Left renal cortex interstitium (tissue), 4 donors: ENCODE measurements at places on chromosomes 3 and 15. TPM values are rescaled to one million over a fixed set of nuclear protein-coding genes. Genes with fewer than 3 reads are reported as not detected.

Gene TTLL13
- polyA plus RNA-seq = 0.18 TPM

Gene MAGI1
- 30.8 TPM for polyA plus RNA-seq

Gene TBC1D21
- not detected for polyA plus RNA-seq

Gene CCRL2
- 1.1 TPM for polyA plus RNA-seq

Gene PRSS50
- polyA plus RNA-seq = 3.5 TPM

Gene ROPN1
- 0.37 TPM for polyA plus RNA-seq

Gene HOMER2
- polyA plus RNA-seq = 33.5 TPM

Gene SGO1
- polyA plus RNA-seq = 10.1 TPM

GRCh38 chr3:37862219-37862902, 681 bp downstream of the CTDSPL start:
- DNase-seq = peak; percentile 60

- no peak for DNase-seq
These were observed 84.4 kb upstream of the MRPS22 start for GRCh38 chr3:139259398-139259797.

- DNase-seq = no peak
These were observed 766.3 kb downstream of the TBL1XR1 start for GRCh38 chr3:176431038-176431418.

GRCh38 chr3:45499529-45499928, 95.0 kb upstream of the LIMD1 start:
- no peak for DNase-seq

DNA sequence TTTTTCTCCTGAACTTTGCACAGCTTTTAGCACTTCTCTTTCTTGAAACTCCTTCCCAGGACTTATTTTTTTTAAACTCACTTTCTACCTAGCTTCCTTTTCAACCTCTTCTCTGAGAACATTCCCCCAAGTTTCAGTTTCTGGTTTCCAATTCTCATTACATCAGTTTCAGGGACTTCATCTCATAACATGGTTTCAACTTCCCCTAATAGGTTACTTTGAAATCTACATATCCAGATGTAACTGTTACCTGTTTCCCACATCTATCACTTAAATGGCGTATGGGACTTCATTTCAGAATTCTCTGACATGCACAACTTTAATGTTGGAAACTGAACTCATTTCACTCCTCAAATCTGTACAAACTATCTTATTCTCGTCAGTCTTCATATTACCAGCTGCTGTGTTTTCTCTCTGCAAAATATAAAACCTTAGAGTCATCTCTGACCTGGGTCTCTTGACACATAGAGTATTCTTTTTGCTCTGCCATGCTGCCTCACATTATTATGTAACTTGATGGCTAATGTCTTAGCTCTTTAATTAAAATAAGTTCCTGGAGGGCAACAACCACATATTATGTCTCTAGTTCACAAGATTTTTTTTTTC, 58.4 kb downstream of the NME9 start:
- no peak for DNase-seq

- DNase-seq = no peak
These were observed 64.7 kb downstream of the OXSM start for GRCh38 chr3:25854635-25855034.

DNA sequence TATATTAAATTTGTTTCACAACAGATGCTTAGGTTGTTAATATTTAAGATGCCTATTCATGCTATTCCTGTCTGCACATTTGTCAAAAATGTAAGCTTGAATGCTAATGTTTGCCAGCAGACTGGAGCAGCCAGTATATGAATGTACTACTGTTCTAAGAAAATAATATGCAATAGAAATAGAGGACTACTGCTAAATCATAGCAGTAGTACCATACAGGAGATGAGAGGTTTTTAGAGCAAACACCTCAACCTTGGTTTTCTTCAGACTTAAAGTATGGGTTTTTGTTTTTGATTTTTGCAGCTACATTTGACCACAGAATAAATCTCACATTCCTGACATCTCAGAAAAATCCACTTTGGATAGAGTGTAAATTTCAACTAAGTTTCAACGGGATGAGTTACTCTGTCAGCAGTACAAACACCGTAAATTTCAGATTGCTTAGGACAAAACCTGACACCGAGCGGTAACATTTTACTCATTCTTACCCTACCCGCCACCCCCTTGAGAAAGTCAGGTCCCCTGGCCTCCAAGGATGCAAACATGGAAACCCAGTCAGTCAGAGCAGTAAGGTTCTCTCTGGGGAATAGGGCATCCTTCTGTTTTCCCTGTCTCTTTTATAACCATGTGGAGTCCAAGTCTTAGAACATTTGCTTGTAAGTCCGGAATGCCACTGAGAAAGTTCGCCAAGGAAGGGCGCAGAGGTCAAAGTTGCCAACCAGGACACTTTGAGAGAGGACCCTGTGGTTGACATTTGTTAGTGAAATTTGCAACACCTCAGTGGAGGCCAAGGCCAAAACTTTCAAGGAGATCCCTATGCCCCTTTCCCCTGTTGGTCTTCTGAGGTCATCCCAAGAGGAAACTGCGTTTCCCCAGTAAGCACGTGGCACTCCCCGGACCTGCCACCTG, 17.9 kb upstream of the SATB1 start:
- no peak for DNase-seq

DNA sequence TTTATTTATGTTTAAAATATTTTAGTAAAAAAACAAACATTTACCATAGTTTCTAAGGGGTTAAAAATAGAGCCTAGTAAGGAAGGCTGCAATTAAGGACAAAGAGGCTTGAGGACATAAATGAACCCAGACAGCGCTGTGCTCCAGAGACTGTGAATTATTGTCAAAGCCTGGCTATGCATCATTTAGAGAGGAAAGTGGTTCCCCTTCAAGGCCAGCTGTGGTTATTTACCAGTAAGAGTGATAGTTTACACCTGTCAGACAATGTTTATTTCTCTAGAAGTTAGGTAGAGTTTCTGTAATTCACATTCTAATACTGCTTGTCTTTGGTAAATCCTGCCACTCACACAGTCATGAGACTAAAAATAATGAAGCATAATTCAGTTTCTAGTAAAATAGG, 32.4 kb upstream of the PIK3R4 start:
- no peak for DNase-seq

DNA sequence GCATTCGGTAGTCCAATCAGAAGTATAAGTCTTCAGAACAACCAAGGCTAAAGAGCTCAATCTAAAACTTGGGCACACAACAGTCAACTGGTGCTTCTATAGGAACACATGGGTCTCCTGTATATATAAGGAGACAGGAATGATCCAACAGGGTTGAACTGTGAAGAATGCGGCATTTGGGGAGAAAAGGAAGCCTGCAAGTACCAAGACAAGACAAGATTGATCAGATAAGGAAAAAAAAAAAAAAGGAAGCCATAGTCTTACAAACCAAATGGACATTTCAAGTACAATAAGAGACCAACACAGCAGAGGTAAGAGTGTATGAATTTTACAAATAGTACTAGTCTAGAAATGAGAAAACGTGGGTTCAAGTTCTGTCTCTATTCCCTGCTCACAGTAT, 6.5 kb downstream of the CPEB1 start:
- no peak for DNase-seq

DNA sequence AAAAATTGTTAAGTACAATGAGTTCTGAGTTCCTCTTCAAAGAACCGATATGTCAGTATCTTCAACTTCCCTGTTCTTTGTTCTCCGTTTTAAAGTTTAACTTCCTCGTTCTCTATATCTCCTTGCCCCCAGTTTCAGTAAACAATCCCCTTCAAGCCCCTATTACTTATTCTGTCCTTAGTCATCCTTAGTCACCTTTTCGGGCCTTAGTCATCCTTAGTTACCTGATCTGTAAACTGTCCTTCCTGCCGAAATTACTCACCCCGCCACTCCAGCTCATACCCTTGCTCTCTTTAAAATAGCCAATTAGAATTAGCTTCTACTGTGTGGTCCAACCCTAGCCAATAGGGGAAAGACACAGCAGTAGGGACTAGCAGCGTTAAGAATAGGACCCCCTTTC, 1165.6 kb downstream of the NSUN3 start:
- no peak for DNase-seq

GRCh38 chr3:58266577-58266976, 29.0 kb downstream of the ABHD6 start:
- no peak for DNase-seq

DNA sequence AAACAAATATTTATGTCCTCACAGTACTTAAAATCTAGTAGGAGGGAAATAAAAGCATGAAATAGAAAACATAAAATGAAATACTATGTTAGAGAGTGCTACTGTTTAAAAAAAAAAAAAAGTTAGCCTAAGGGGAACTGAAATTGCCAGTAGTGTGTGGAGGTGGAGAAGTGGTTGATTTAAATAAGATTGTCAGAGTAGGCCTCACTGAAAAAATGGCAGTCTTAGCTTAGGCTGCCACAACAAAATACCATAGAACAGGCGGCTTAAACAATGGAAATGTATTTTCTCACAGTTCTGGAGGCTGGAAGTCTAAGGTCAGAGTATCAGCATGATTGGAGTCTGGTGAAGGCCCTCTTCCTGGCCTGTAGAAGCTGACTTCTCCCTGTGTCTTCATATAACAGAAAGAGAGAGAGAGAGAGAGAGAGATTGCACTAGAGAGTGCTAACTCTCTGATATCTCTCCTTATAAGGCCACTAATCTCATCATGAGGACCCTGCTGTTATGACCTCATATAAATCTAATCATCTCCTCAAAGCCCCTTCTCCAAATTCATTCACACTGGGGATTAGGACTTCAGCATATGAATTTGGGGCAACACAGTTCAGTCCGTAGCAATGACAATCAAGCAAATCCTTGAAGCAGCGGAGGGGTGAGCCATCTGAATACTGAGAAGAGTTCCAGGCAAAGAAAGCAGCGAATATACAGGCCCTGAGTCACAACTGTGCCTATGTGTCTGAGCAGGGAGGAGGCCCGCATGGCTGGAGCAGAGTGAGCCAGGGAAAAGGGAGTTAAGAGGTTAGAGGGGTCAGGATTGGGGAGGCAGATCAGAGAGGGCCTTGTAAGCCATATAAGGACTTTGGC, 23.6 kb upstream of the LRRC34 start:
- DNase-seq = no peak

GRCh38 chr3:106048946-106049481, 180.2 kb upstream of the CBLB start:
- no peak for DNase-seq

DNA sequence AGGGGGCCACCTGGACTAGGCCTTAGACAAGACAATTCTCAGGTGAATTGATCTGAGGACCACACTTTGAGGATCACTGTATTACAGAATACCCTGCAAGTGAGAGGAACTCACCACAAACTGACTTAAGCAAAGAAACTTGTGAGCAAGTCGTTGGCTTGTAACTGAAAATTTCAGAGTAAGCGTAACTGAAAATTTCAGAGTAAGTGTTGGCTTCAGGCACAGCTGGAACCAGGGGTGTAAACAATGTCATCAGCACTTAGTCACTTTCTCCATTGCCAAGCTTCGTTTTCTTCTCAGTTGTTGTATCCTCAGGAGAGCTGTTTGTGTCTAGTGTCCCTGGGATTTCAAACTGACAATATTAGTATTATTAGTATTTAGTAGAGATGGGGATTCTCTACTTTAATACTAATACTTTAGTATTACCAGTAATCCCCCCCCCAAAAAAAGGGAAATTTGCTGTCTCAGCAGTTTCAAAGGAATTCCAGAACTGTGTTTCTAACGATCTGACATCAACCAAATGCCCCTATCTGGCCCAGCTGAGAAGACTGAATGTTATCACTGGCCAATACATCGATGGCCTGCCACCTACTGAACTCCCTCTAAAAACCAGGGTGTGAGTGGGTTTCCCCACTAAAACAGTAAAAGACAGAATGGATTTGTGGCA, 474.4 kb downstream of the NTRK3 start:
- no peak for DNase-seq

GRCh38 chr15:40990789-40991188, 37.5 kb downstream of the CHAC1 start:
- DNase-seq = no peak

DNA sequence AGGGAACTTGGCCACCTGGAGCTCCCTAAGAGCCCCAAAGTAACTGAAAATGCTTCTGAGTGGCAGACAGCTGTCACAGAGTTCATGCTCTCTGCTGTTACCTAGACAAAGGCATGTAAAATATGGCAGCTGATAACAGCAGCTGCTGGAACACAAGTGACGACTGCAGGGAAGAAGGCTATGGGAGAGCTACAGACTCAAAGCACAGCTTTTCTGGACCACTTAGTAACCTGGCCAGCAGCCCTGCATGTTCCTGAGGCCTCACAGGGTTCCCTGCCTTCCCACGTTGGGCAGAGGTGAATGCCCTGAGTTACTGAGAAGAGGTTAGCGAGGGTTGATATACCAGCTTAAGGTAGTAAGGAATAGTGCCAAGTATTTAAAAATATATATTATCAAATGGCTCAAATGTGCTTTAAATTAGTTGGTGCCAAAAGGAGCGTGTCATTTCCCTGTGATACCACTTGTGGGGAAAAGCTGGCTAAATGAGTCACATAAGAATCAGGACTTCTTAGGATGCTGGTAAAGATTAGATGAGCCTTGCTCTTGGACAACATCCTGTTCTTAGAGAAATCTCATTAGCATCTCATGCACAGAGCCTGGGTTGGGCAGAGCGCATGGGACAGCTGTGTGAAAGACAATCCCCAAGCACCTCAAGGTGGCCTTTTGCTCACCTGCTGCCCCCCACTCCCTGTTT, 76.4 kb upstream of the SCN5A start:
- no peak for DNase-seq

DNA sequence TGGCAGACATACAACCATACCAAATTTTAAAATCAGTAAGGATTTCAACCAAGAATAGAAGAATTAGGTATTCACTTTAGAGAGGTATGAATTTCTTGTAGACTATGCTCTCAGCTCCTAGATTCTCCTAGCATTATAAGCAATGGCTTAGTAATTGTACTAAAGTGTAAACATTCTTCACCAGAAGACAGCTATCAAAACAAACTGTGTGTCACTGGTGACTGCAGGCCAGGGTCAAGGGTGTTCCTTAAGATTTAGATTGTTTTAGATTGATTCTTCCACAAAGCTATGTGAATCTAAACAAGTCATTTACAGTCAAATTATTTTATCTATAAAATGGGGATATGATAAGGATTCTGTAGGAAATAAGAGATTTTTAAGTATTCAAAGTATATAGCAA, 23.1 kb upstream of the GP5 start:
- DNase-seq = no peak

DNA sequence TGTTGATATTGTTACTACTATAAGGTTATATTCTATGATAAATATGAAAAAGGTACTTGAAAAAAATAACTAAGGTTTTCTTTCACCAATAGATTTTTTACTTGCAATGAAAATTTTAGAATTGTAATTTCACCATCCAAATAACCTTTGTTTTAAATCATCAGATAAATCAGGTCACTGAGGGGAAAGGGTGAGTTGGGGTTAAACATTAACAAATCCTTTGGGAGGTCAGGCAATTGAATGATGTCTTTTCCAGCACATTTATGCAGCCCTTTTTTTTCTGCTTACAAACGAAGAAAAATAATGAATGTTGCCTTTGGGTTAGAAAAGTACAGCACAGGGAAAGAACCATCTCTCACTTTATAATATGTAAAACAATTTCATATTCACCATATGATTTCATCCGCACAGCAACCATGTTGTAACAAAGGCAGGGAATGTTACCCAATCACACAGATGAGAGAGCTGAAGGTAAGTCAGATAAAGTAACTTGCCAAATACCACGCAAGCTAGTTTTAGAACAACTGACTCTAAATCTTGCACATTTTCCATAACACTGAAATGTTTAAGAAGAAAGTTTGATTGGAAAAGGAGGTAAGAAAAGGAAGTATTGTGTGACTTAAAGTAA, 151.3 kb downstream of the FGF12 start:
- no peak for DNase-seq

- no peak for DNase-seq
These were observed 268.3 kb downstream of the UACA start for GRCh38 chr15:70494852-70495571.

GRCh38 chr3:1026395-1026794, 66.4 kb upstream of the CNTN6 start:
- no peak for DNase-seq
